ENCODE measurements at places on chromosomes 6 and 20. TPM values are rescaled to one million over a fixed set of nuclear protein-coding genes. Genes with fewer than 3 reads are reported as not detected.

The UNC5CL gene
- 1.1 TPM for total RNA-seq

The SNAP25 gene
- total RNA-seq: not detected

The PACSIN1 gene
- 1.4 TPM for total RNA-seq

The MRAP2 gene
- not detected for total RNA-seq

The NKX2-2 gene
- not detected for total RNA-seq

The SLC35D3 gene
- total RNA-seq: not detected

DNA sequence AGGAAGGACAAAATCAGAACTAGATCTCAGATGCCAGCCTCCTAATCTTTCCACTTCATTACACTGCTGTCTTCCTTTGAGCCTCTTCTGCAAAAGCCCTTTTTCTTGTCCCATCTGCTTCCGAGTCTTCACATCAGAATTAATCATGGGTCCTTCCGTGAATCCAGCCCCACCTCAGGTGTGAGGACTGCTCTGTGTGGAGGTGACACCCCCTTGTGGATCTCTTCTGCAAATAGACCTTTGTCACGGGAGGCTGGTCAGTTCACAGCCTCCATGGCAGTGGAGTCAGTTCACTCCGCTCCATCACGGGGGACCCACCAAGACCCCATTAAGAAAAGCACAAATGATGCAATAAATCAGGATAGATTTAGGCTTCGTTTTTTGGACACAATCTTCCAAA is 171.1 kb downstream of the ADAT2 start:
- DNase-seq: no peak
- H3K4me3 ChIP-seq: no peak overlapping the region
- no peaks in the 10 kb centered on the region for H3K27me3 ChIP-seq
- H3K27ac ChIP-seq: no peak overlapping the region
- H3K36me3 ChIP-seq: no peaks in the 10 kb centered on the region
- peaks cover 14% of the 10 kb centered on the region for H3K4me1 ChIP-seq

DNA sequence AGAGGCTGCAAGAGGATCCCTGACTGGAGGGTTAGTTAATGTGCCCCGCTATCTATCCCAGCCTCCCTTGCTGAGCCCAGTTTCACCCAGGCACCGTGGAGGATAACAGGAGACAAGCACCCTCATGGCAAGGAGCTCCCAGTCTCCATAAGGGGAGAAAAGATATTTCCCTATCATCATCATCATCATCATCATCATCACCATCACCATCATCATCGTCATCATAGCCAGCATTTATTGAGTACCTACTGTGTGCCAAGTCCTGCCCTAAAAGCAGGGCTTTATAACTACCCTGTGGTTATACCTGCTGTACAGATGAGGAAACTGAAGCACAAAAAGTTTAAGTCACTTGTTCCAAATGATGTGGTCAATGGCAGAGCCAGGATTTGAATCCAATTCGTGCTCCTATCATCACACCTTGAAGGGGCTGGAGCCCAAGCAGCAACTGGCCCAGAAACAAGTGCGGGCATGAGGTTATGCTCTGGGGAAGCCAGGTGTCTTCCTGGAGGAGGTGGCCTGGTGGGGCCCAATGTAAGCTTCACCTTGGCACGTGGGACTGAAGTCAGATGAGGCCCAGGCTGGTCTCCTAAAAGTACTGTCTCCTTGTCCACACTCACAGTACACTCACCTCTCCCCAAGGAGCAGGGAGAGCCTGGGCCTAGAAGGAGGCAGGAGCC is 10.0 kb downstream of the GLP1R start:
- no peaks in the 10 kb centered on the region for H3K36me3 ChIP-seq
- H3K27ac ChIP-seq: no peak overlapping the region
- DNase-seq: no peak
- peaks cover 8% of the 10 kb centered on the region for H3K27me3 ChIP-seq
- H3K4me3 ChIP-seq: no peak overlapping the region

GRCh38 chr6:25612666-25613065 is 39.3 kb upstream of the SCGN start:
- no peak overlapping the region for H3K27ac ChIP-seq
- peaks cover 2% of the 10 kb centered on the region for H3K36me3 ChIP-seq
- H3K4me3 ChIP-seq: no peak overlapping the region
- H3K4me1 ChIP-seq: peaks cover 3% of the 10 kb centered on the region
- no peaks in the 10 kb centered on the region for H3K27me3 ChIP-seq
- no peak for DNase-seq

DNA sequence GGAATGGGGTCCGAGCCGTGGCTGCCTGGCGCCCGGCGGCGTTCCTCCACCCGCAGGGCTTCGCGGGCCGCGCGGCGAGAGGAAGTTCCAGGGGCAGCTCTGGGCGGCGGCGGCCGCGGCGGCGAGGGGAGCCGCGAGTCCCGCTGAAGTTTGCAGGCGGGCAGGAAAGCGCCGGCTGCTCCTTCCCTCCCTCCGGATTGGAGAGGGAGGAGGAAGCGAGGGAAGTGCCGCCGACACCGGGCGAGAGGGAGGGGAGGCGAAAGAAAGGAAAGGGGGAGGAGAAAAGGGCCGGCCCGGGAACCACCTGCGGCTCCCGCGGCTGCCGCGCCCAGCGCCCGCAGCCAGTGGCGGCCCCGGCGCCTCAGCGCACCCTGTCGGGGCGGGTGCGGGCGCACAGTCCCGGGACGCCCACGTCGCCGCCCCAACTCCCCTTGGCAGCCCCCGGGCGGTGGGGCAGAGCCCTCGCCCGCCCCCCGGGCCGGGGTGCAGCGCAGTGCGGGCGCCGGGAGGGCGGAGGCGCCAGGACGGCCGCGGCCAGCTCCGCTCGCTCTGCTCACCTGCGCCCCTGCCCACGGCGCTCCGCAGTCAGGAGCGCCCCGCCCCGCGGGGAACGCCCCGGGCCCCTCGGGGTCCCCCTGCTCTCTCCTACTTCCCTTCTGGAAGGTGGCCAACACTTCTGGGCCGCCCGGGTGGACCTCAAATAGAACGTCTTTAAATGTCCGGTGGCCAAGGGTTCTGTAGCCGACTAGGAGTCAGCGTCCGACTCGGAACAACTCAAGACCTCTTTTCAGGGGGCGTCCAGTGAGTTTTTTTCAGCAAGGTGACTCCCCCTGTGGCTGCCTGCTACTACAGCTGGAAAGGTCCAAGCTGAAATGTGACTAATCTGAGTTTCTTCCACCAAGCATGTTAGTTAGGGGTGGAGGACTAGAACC is 80.3 kb upstream of the CCDC28A start:
- H3K27ac ChIP-seq: no peak overlapping the region
- H3K4me1 ChIP-seq: peaks cover 7% of the 10 kb centered on the region
- H3K4me3 ChIP-seq: peak overlapping the region; percentile 74
- DNase-seq: peak; percentile 36

GRCh38 chr6:24974182-24975171 is 38.7 kb upstream of the RIPOR2 start:
- H3K4me1 ChIP-seq: peaks cover 20% of the 10 kb centered on the region
- H3K36me3 ChIP-seq: peaks cover 53% of the 10 kb centered on the region
- no peaks in the 10 kb centered on the region for H3K27me3 ChIP-seq
- DNase-seq: no peak
- H3K27ac ChIP-seq: peak overlapping the region; percentile 73

- no peak for DNase-seq
- no peaks in the 10 kb centered on the region for H3K36me3 ChIP-seq
- no peak overlapping the region for H3K27ac ChIP-seq
- H3K4me1 ChIP-seq: no peaks in the 10 kb centered on the region
Observed at GRCh38 chr6:9540534-9541126, 874.2 kb downstream of the TFAP2A start.

GRCh38 chr20:137668-138490 is 4.5 kb upstream of the DEFB126 start:
- peak; percentile 26 for DNase-seq
- no peaks in the 10 kb centered on the region for H3K36me3 ChIP-seq
- H3K27me3 ChIP-seq: peaks cover 23% of the 10 kb centered on the region
- no peak overlapping the region for H3K27ac ChIP-seq
- no peaks in the 10 kb centered on the region for H3K4me1 ChIP-seq

GRCh38 chr20:49570828-49571552 is 3.1 kb upstream of the PTGIS start:
- peaks cover 3% of the 10 kb centered on the region for H3K36me3 ChIP-seq
- H3K27ac ChIP-seq: no peak overlapping the region
- peaks cover 35% of the 10 kb centered on the region for H3K27me3 ChIP-seq
- DNase-seq: no peak
- H3K4me1 ChIP-seq: peaks cover 50% of the 10 kb centered on the region

DNA sequence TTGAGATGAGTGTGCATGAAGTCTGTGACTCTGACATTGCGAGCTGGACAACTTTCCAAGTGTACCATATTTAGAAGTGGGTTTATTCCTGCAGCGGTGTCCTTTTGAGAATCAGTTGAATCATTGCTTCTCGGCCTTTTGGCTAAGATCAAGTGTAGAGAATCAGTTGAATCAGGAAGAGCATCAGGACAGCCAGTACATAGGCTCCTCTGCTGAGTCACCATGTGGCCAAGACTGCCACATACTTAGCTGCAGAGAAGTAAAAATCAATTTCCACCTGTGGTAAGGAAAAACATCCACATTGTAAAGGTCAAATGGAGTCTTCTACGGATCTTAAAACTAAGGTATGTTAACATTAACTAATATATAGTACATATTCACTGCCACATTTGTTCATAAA is 428.4 kb upstream of the MARCKS start:
- no peak overlapping the region for H3K4me3 ChIP-seq
- no peaks in the 10 kb centered on the region for H3K4me1 ChIP-seq
- no peak for DNase-seq
- no peaks in the 10 kb centered on the region for H3K36me3 ChIP-seq

DNA sequence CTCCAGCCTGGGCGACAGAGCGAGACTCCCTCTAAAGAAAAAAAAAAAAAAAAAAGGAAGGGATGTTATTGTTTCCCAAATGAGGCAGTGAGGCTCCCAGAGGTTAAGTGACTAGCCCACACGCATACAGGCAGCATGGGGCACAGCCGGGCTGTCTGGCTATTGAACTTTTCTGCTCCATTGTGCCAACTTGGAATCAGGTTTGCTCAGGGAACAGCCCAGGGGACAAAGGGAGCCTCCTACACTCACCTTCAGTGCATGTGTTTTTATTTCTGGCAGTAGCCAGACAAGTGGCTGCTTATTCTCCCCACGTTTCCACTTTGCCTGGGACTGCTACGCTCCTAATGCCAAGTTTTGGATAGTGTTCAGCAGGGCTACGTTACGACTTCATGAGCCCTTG is 10.7 kb downstream of the ETV7 start:
- no peaks in the 10 kb centered on the region for H3K27me3 ChIP-seq
- no peaks in the 10 kb centered on the region for H3K36me3 ChIP-seq
- H3K4me3 ChIP-seq: no peak overlapping the region
- no peaks in the 10 kb centered on the region for H3K4me1 ChIP-seq
- DNase-seq: no peak
